Activated CD4-positive, alpha-beta memory T cell treated with anti-CD3 and anti-CD28 coated beads, Interleukin-2, amount 10 ng/mL, durations not matched to agents 7 days and 5 days (primary cell): ENCODE measurements at places on chromosomes 1 and 21. TPM values are rescaled to one million over a fixed set of nuclear protein-coding genes. Genes with fewer than 3 reads are reported as not detected.

Gene KCNE2
- total RNA-seq, result not detected

Gene ATP6V1G3
- not detected for total RNA-seq

Gene FAM76A
- total RNA-seq, result 13.6 TPM

Gene TSHB
- not detected for total RNA-seq

- no peak overlapping the region for H3K4me3 ChIP-seq
- H3K4me1 ChIP-seq, result no peaks in the 10 kb centered on the region
- no peak overlapping the region for H3K27ac ChIP-seq
- DNase-seq, result no peak
- peaks cover 10% of the 10 kb centered on the region for H3K27me3 ChIP-seq
Observed at GRCh38 chr1:40930174-40930964, 49.1 kb upstream of the CTPS1 start.

- no peaks in the 10 kb centered on the region for H3K36me3 ChIP-seq
- H3K4me1 ChIP-seq, result peaks cover 2% of the 10 kb centered on the region
Observed at GRCh38 chr1:39640861-39641260, 1.4 kb upstream of the HEYL start.

- peaks cover 1% of the 10 kb centered on the region for H3K4me1 ChIP-seq
- no peak overlapping the region for H3K4me3 ChIP-seq
- no peak overlapping the region for H3K27ac ChIP-seq
- DNase-seq, result no peak
Observed at GRCh38 chr1:239786464-239786863, 305.2 kb upstream of the FMN2 start.

- H3K27ac ChIP-seq, result no peak overlapping the region
- DNase-seq, result no peak
- no peaks in the 10 kb centered on the region for H3K36me3 ChIP-seq
- H3K4me3 ChIP-seq, result no peak overlapping the region
Observed at GRCh38 chr1:147851149-147851548, 51.4 kb upstream of the GJA8 start.

- peaks cover 11% of the 10 kb centered on the region for H3K27me3 ChIP-seq
- peaks cover 1% of the 10 kb centered on the region for H3K4me1 ChIP-seq
- DNase-seq, result no peak
Observed at GRCh38 chr1:214515544-214516433, 35.6 kb downstream of the PTPN14 start.

DNA sequence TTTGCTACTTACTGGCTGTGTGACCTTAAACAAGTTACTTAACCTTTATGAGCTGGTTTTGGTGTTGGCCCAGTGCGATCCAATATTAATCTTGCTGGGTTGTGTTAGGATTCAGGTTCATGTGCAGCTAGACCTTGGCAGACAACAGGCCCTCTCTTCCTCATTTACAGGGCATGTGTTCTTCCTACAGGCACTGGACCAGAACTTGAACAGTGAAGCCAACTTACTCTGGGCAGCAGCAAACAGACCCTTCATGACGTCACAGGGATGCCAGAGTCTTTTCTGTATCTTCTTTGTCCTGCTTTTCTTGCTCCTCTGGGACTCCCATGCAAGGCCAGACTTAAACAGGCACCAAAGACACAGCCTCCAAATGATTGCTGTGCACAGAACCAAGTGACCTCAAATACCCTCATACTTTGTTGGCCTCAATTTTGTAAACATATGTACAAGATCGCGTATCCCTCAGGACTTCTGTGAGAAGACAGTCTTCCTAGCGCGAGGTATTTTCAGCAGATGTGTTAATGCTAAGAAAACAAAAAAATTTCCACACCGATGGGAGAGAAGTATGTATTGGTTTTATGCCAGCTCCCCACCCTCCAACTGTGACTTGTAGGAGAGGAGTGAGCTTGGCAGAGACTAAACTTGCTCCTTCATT lies 73.7 kb downstream of the URB2 start:
- H3K36me3 ChIP-seq, result no peaks in the 10 kb centered on the region
- no peak overlapping the region for H3K27ac ChIP-seq
- DNase-seq, result no peak
- no peaks in the 10 kb centered on the region for H3K4me1 ChIP-seq
